HL-60 (cell line): ENCODE measurements at places on chromosomes 3 and 15.
A peak's percentile ranks its signal among the peaks of the same experiment; 100 is the strongest.

DNA sequence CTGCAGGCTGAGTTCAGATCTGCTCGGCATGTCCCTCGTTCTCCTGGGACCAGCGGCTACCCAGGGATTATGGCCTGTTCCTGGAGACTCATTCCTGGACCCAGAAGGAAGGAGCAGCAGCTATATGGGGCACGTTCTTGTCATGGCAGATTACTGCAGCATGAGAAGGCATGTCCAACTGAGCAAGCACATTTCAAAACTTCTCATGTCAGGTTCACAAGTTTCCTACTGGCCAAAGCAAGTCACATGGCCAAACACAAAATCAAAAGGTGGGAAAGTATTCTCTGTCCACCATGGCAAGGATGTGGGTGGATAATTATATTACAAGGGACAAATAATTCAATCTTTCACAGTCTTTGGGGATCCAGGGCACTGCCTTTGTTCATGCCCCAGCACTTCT lies 71.9 kb upstream of the C15orf39 start:
- DNase-seq = no peak

DNA sequence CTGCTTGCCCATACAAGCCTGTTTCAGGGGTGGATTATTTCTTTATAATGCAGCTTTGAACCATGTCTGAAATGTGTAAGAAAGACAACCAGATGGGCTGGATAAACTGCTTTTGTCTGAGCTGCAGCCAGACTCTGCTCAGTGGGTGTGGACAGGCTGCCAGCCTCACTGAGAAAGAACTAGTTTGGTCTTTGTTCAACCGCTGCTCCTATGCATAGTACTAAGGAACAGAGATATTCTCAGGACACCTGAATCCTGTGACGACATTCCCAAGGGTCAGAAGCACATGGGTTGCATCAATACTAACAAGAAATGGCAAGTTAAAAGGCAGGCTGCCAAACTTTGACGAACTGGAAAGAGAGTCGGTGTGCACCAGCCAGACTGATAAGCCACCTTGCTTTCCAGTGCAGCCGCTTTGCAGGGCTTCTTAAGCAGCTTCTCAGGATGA lies 57.2 kb downstream of the PLD1 start:
- DNase-seq = no peak

GRCh38 chr15:23424111-23424904 lies 22.7 kb downstream of the GOLGA6L2 start:
- DNase-seq = no peak

GRCh38 chr3:150303768-150304167 lies 104.3 kb upstream of the TSC22D2 start:
- no peak for DNase-seq

DNA sequence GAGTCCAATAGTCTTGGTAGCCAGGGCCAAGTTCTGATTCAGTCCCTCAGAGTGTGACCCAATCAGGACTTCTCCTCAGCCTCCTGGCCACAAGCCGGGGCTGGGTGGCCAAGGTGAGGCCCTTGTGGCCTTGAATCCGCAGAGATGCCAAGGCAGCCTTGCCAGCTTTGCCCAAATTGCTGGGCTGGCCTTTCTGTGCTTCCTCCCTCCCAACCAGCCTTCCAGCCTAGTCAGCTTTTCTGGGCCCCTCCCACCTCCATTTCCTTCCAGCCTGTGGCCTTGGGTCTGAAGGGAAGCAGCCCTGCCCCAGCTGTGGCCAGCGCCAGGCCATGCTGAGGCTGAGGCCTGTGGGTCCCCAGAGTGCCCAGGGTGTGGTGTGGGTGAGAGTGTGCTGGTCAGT lies 34.3 kb upstream of the ANKDD1A start:
- DNase-seq = peak; percentile 72

- no peak for DNase-seq
Observed at GRCh38 chr3:42226470-42227425, 39.2 kb downstream of the CCK start.

DNA sequence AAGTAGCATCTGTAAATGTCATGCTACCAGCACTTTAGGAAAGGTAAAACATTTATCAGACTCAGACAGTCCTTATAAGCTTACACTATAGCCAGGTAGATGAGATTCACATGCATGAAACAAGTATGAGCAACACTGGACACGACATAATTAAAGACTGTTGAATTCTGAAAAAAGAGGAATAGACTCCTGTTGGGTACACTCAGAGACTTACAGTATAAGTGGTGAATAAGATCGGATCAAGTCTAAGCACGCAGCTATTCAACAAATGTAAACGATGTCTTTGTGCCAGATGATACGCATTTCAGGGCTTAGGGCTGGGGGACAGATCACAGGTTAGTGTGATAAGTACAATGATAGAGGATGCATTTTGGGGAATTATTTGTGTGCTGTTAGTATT lies 43.2 kb upstream of the SPPL2A start:
- no peak for DNase-seq

DNA sequence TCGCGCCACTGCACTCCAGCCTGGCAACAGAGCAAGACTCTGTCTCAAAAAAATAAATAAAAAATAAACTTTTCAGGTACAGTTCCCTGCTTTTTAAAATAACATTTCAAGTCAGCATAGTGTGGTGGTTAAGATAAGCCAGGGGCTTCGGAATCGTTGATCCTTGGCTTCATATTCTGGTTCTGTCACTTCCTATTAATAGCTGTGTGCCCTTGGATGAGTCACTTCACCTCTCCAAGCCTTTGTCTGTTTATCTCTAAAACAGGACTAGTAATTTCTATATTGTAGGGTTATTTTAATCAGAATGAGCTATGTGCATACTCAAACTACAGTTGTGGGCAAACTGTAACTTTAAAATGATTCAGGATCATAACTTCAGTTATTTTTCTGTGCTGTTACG lies 53.8 kb upstream of the SENP5 start:
- no peak for DNase-seq

DNA sequence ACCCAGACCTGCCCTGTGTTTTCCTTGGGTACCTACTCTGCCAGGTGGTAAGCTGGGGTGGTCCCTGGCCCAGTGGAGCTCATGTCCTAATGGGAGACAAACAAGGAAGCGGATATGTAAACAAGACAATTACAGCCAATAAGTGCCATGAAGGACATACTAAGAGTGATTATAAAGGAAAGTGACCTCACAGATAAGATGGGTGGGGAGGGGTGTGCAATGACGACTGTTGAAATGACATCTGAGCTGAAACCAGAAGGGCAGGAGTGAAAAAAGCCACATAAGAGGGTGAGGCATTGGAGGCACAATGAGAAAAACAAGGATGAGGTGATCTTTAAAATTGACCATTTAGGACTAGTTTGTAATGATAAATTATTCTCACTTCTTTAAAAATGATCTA lies 336.2 kb upstream of the IL12A start:
- DNase-seq = no peak

GRCh38 chr3:160141485-160142185 lies 83.6 kb upstream of the C3orf80 start:
- DNase-seq = no peak

- DNase-seq = no peak
Observed at GRCh38 chr3:181729341-181729869, 17.7 kb downstream of the SOX2 start.

DNA sequence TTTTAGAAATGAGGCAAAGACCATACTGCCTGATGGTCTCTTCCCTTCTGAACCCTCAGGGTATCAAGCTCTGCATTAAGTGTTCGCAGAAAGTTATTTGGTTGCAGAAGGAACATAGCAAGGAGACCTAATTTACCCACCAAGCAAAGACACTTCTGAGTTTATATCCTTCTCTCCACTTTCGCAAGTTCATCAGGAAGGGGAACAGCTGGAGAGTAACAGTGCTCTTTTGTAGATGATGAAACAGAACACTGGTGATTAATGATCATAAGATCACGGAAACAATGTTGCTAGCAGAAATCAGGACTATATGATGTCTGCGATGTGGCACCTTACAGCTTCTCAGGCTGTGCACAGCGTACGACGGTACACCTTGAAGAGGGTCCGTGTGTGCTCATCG lies 62.1 kb downstream of the NCEH1 start:
- no peak for DNase-seq

GRCh38 chr3:59774634-59775033 lies 724.8 kb upstream of the CFAP20DC start:
- DNase-seq = no peak

- DNase-seq = no peak
Observed at GRCh38 chr3:143935678-143936077, 35.9 kb upstream of the DIPK2A start.

GRCh38 chr3:193778676-193779075 lies 185.7 kb downstream of the OPA1 start:
- no peak for DNase-seq

DNA sequence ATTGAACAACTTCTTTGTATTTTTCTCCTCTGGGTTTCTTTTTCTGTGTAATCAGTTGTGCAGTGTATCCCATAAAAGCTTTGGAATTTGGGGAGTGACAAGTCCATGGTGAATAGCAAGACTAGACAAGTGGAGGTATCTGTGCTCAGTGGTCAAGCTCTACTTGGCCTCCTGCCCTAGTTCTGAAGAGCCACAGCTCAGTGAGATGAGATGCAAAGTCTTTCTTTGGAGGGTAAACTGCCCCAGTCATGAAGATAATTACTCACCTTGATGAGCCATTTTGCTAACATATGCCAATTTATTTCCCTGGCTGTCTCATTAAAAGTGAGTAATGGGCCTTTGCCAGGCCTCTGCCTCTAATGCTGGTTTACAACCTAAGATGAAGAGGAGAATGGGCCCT lies 271.2 kb upstream of the TRIM42 start:
- no peak for DNase-seq

- no peak for DNase-seq
Observed at GRCh38 chr3:88408935-88409334, 259.2 kb downstream of the C3orf38 start.

- no peak for DNase-seq
Observed at GRCh38 chr3:180870008-180870699, 42.3 kb upstream of the FXR1 start.

DNA sequence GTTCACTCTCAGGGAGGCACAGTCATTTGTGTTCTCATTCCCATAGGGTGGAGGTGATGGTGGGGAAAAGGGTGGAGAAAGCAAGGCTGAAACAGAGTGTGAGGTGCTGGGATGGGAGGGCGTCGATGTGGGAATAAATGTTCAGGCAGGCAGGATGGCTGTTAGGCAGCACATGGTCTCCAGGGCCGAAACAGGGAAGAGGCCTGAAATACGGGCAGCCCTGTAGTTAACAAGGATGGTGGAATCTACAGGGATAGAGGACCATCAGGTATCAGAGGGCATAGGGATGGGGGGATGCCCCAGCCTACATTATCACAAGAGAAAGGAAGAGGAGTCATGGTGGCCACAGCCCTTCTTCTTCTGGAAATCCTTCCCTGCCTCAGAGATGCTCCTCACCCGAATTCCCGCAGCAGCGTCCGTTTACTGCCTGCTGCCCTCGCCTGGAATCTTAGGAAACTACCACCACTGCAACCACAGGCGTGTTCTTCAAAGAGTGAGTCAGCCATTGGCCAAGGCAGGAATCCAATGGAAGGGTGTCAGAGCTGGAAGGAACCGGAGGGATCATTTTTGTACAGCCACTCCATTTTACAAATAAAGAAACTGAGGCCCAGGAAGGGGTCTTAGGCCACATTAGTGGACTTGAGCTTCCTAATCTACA lies 49.7 kb upstream of the POMGNT2 start:
- no peak for DNase-seq

- DNase-seq = peak; percentile 40
Observed at GRCh38 chr3:16834214-16834613, 50.5 kb upstream of the PLCL2 start.

DNA sequence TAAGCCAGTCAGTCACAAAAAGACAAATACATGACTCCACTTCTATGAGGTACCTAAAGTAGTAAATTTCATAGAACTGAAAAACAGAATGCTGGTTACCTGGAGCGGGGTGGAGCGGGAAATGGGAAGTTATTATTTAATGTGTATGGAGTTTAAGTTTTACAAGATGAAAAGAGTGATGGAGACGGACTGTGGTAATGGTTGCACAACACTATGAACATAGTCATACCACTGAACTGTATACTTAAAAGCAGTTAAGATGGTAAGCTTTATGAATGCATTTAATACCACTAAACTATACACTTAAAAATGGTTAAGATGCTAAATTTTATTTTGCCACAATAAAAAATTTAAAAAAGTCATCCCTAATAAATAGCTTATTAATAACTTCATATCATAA lies 23.2 kb downstream of the SFMBT1 start:
- DNase-seq = no peak

GRCh38 chr3:189404797-189405484 lies 226.2 kb upstream of the TP63 start:
- no peak for DNase-seq

DNA sequence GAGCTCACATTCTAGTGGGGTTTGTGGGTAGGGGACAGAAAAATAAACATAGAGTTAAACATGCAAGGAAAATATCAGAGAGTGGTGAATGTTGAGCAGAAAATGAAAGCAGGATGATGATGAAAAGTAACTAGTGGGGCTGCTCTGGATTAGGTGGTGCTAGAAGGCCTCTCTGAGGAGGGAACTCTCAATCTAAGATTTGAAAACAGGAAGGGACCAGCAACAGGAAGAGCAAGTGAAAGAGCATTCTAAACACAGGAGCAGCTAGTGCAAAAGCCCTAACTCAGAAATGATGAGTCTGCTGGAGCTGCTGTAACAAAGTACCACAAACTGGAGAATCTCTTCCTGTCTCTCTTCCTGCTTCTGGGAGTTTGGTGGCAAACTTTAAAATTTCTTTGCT lies 468.6 kb upstream of the AGTR1 start:
- no peak for DNase-seq

DNA sequence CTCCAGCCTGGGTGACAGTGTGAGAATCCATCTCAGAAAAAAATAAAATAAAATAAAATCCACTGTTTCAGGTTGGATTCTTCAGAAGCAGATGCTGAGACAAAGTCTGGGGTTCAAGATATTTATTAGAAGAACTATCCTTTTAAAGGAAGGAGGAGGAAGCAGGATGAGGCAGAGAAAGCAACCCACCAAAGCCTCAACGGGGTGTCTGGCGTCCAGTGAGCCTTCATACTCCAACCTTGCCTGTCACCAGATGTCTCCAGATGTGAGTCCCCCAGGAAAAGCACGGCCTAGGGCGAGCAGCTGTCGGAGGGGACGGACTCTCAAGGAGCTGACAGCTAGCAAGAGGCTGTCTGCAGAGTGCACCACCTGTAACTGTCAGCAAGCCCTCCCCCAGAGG lies 37.3 kb downstream of the MB21D2 start:
- no peak for DNase-seq

GRCh38 chr3:12896063-12896985 lies 55.0 kb upstream of the RPL32 start:
- peak; percentile 63 for DNase-seq

GRCh38 chr3:124653797-124654469 lies 76.3 kb upstream of the UMPS start:
- DNase-seq = no peak

DNA sequence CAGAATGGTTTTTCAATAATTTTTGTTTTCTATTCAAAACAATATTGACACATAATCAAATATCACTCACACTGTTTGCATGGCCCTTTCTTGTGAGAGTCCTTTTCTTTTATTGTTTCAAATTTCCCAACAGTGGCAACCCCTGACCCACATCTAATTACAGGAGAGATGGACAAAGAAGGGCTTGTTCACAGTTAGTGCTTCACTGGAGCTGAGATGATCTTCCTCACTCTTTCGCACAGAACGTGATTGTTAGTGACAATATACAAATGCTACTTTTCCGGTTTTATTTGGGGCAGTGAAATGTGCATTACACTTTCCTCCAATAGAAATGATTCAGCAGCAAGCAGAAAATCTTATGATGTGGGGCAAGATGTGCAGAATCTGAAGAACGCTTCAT lies 38.6 kb upstream of the TTC14 start:
- no peak for DNase-seq
